Posterior vena cava (tissue), 2 donors: ENCODE measurements at places on chromosomes 12 and 14. TPM values are rescaled to one million over a fixed set of nuclear protein-coding genes. Genes with fewer than 3 reads are reported as not detected.

FAIM2 gene
- 1.8 TPM for total RNA-seq

TPH2 gene
- total RNA-seq, result not detected

LRRIQ1 gene
- not detected for total RNA-seq

REM2 gene
- 0.43 TPM for total RNA-seq

WDR20 gene
- total RNA-seq, result 28.0 TPM

HOXC9 gene
- total RNA-seq, result 12.0 TPM

CIROP gene
- total RNA-seq, result not detected

GPRC5A gene
- total RNA-seq, result 16.2 TPM

LMO3 gene
- total RNA-seq, result 74.1 TPM

PIK3C2G gene
- total RNA-seq, result 0.09 TPM
